ENCODE measurements at places on chromosomes 16 and 17. TPM values are rescaled to one million over a fixed set of nuclear protein-coding genes. Genes with fewer than 3 reads are reported as not detected.

FOXO3B gene
- 3.3 TPM for total RNA-seq

ZFHX3 gene
- 3.7 TPM for total RNA-seq

KRT36 gene
- total RNA-seq, result not detected

PRAC1 gene
- not detected for total RNA-seq

SPATA32 gene
- total RNA-seq, result not detected

ASPSCR1 gene
- total RNA-seq, result 21.3 TPM

CMTM2 gene
- total RNA-seq, result not detected

FOXN1 gene
- not detected for total RNA-seq

PRKCB gene
- total RNA-seq, result not detected

TSC2 gene
- total RNA-seq, result 35.2 TPM

All from mammary microvascular endothelial cell (primary cell).